ENCODE measurements at places on chromosomes 13 and 19.

DNA sequence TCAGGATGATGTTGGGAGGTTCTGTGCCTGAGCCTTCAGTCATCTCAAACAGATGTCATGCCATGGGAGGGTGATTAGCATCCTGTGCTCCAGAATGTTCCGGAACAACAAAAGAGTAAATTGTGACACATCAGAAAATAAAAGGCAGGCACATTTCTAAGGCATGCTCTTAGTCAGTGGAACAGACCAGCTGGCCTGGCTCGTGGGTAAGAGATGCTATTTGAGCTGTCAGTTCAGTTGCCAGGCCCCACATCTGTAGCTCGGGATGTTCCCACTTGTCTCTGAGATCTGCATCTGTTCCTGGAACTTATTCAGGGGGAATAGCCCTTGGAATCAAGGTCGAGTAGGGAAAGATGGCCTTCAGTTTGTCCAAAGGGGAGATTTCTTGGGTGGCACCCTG, 26.0 kb downstream of the OLFM4 start:
- DNase-seq: no peak

- DNase-seq: no peak
These were observed 1.8 kb downstream of the ZNF114 start for GRCh38 chr19:48271531-48272151.

DNA sequence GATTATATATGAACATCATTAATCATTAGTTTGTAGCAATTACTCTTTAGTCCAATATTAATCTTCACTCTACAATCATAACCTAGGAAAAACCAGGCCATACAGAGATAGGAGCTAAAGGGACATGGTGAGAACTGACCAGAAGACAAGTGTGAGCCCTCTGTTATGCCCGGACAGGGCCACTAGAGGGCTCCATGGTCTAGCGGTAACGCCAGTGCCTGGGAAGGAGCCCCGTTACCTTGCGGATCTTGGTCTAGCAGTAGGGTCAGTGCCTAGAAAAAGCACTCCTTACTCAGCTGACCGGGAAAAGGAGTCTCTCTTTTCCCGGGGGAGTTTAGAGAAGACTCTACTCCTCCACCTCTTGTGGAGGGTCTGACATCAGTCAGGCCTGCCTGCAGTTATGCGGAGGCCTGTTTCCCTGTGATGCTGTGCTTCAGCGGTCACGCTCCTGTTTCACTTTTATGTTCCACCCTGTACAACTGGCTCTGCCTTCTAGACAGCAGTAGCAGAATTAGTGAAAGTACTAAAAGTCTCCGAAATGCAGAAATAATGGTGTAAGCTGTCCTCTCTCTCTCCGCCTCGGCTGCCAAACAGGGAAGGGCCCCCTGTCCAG, 13.8 kb downstream of the OR7D4 start:
- DNase-seq: peak; percentile 43

DNA sequence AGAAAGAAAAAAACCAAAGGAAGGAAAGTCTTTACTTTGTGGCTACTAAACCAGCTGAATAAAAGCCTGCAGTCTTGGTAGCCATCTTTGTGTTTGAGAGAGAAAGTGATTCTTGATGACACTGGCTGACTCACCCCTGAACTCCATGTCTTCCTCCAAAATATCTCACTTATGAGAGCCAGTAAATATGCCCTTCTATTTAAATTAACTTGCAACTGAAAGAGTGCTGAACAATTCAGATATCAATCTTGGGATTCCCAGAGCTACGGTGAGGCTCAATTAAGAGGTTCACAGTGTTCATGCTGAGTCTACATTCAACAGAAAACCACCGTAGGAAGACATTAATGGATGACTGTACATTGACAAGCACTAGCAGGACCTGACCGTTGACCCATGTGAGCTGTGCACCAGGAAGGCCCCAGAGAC, 57.9 kb downstream of the KCTD12 start:
- no peak for DNase-seq

GRCh38 chr19:18016209-18016910, 8.4 kb downstream of the ARRDC2 start:
- no peak for DNase-seq

DNA sequence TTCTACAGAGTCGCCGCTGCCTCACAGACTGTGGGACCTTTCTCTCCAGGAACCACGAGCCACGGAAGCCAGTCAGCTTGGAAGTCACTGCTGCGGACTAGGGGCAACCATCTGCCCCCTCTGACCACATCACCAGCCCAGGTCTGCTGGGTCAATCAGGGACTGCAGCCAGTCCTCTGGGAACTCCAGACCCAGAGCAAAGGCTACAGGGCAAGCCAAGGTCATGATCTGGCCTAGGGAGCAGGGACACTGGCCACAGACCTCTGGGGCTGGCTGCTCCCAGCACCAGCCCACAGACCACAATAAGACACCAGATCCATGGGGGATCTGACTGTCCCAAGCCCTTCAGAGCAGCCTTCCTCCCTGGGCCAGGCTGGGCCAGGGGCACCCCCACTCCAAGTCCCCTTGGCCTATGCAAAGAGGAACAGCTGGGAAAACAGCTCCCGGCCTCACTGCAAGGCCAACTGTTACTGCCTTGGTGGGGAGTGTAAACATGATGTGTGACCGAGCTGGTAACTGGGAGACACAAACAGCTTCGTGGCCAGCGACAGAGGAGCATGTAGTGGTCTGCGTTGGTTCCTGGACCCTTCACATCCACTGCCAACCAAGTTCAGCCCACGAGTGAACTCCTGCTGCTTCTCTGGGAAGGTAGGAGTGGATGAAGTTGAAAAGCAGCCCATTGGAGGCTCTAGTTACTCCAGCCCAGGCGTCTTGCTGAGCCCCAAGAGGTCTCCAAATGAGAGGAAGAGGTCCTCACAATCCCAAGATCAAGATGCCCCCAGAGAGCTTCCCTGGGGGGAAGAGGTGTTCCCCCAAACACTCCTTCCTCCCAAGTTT, 1.5 kb downstream of the AKT2 start:
- DNase-seq: no peak

DNA sequence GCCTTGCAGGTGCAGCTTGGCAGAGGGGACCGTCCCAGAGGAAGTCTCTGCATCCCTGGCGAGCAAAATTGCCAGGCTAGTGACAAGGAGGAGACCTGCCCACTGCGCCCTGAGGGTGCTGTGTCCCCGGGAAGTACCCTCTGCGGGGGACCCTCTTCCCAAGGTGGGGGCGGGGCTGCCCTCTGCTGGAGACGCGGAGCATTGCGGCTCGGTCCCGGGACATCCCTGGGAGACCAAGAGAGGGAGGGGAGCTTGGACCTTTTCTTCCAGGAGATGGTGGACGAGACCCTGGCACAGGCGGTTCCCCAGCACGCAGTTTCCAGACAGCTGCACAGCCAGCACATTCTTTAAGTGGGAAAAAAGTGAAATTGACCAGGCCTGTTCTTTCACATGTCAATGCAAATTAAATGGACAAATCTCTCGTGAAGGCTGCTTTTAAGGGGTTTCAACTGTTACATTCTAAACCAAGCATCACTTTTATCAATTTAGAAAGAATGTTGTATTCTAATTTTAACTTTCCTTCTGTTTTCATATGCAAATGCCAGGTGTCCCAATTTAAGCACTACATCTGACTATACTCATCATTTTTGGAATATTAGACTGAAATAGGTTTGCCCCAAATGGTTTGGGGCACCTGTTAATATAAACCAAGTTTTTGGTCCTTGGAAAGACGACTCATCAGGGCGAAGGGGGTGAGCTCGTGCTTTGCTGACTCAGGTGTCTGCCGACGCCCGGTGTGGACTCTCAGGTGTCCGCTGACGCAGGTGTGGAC, 60.7 kb downstream of the MCF2L start:
- DNase-seq: peak; percentile 24

DNA sequence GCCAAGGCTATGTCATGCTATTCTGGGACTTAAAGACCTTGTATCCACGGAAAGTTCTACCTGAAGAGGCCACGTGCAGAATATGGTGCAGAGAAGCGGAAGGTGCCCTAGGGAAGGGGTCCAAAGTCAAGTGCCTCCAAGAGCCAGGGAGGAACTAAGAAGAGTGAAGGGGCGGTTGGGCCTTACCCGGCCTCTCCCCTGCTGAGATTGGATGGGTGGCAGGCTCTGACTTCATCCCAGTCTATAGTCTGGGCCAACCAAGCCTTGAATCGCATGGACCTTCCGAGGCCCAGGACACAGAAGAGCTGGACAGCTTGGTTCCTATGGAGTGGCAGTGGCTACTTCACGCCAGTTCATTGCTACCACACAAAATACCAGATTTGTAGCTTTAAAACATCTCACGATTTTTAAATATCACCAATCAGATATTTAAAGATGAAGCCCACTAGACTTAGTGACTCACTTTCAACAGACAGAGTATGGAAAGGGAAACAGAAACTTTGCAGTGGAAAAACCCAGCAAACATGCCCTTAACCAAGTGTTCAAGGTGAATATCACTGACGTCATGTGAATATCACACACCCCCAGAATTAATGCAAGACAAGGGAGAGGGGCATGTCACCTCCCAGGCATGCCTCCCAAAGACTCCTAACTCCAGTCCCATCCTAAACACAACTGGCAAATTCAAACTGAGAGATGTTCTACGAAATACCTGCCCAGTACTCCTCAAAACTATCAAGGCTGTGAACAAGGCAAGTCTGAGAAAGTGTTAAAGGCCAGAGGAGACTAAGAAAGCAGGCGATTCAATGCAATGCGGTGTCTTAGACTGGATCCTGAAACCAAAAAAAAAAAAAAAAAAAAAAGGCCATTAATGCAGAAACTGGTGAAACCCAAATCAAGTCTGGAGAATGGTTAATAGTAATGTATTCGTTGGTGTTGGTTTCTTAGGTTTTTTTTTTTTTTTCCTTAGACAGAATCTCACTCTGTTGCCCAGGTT, 10.2 kb downstream of the C19orf12 start:
- DNase-seq: no peak

GRCh38 chr19:30857388-30857787, 485.2 kb downstream of the ZNF536 start:
- no peak for DNase-seq

DNA sequence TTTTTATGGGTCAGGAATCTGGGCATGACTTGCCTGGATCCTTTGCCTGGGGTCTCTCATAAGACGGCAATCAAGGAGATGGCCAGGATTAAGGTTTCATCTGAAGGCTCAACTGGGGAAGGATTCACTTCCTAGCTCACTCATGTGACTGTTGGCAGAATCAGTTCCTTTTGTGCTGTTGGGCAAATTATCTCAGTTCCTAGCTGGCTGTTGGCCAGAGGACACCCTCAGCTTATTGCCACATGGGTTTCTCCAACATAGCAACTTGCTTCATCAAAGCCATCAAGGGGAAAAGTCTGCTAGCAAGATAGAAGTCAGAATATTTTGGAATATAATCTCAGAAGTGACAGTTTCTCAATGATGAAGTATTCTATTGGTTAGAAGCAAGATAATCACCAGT, 12.2 kb upstream of the EVI5L start:
- no peak for DNase-seq

- no peak for DNase-seq
These were observed 1045.4 kb upstream of the MIR17HG start for GRCh38 chr13:90302107-90302506.

DNA sequence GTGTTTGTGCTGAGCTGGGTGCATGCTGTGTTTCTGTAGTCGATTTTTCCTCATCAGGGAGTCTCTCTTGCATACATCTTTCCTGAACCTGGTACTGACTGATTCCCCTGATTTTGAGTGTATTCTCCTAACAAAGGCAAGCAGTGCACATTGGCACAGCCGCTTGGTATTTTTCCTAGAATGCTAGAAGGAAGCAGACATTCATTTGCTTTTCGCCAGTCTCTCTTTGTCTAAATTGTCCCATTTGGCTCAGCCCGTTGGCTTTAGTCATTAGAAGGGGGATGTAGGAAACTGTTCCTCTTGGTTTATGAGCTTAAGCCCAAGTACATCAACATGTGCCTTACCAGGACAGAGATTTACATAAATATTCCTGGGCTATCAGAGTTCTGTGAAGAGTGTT, 266.1 kb upstream of the TMTC4 start:
- DNase-seq: no peak

DNA sequence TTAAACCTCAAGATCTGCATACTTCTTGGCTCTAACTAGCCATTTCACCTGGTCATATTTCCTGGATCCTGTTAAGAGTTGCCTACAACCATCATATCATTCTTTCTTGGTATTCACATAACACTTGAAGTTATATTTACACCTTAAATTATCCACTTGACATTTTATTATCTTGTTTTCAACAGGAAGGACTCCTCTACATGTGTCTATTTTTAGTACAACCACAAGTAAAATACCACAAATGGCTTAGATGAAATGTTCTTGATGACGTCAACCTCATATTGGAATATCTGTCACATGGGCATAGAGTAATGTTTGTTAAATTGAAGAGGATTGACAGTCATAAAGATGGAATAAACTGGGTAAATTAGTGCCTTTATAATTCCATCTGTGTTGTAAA, 9.4 kb downstream of the PCDH20 start:
- DNase-seq: no peak

- no peak for DNase-seq
These were observed 50.4 kb downstream of the RASA3 start for GRCh38 chr13:114081761-114082681.

DNA sequence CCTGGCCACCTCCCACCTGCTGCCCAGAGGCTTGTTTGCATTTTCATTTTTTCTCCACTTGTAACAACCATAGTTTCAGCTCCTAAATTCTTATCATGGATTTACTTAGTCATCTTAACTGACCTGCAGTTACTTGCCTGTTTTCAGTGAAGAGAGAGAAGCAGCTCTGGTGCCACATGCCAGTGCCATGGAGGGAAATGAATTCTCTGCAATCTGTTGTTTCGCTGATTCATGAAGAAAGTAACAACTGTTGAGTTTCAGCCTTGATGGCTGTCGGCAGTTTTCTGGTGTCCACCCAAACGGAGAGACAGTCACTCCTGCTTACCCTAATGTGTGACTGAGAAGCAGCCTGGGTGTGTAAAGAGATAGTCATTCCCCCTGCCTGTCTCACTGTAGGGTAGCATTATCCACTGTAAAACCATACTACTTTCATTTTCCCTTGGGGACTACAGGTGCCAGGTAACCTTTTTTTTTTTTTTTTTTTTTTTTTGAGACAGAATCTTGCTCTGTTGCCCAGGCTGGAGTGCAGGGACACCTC, 116.1 kb downstream of the DNAJC3 start:
- DNase-seq: no peak

DNA sequence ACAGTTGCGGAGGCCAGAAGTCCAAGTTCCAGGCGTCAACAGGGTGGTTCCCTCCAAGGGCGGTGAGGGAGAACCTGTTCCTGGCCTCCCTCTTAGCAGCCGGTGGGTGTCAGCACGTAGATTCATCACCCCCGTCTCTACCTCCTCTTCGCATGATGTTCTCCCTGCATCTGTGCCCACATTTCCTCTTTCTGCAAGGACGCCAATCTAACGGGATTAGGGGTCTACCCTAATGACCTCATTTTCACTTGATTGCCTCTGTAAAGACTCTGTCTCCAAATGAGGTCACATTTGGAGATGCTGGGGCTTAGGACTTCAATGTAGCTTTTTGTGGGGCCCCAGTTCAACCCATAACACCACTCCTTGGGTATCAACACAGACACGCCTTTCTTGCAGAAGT, 38.5 kb downstream of the DPF1 start:
- DNase-seq: no peak

GRCh38 chr13:90498816-90499215, 848.7 kb upstream of the MIR17HG start:
- DNase-seq: no peak

- no peak for DNase-seq
These were observed 27.5 kb upstream of the TFDP1 start for GRCh38 chr13:113557013-113557412.
